ENCODE measurements at places on chromosomes 1 and 21.
A peak's percentile ranks its signal among the peaks of the same experiment; 100 is the strongest.

DNA sequence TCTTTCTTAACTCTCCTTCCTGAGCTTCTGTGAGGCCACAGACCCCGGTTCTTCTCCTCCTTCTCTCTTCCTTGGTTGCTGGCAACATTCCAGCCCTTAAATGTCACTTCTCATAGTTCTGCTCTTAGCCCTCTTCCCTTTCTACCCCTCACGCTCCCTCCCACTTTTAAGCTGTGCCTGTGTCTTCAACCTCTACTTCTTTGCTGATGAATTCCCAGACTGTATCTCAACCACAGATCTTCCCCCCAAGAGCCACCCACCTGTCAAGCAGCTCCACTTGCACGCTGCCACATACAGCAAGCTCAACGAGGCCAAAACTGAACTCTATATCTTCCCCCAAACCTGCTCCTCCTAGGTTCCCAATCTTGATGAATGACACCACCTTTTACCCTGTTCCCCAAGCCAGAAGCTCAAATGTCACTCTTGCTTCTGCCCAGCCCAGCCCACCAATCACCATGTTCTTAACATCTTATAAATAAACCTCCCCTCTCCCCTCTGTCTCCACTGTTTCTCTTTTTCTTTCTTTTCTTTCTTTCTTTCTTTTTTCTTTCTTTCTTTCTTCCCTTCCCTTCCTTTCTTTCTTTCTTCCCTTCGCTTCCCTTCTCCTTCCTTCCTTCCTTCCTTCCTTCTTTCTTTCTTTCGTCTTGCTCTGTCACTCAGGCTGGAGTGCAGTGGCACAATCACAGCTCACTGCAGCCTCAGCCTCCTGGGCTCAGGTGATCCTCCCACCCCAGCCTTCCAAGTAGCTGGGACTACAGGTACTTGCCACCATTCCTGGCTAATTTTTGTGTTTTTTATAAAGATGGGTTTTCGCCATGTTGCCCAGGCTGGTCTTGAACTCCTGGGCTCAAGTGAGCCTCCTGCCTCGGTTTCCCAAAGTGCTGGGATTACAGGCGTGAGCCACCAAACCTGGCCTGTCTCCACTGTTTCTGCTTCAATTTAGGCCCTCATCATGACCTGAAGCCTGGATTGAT lies 19.8 kb upstream of the PTP4A2 start:
- ATAC-seq, result no peak

DNA sequence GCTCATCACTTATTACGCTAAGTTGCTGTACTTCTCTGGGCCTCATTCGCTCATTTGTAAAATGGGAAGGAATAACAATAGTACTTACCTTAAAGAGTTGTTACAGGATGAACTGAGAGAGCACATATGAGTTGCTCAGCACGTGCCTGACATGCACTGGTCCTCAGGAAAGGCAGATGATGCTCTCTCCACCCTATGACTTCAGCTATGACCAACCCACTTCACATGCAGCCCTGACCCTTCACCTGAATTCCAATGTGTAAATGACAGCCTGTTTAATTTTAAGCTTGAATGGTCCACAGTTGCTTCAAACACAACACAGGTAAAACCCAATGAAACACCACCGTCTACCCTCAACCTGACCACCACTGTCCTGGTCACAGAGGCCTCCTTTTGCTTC lies 32.9 kb downstream of the GADD45A start:
- ATAC-seq, result no peak

DNA sequence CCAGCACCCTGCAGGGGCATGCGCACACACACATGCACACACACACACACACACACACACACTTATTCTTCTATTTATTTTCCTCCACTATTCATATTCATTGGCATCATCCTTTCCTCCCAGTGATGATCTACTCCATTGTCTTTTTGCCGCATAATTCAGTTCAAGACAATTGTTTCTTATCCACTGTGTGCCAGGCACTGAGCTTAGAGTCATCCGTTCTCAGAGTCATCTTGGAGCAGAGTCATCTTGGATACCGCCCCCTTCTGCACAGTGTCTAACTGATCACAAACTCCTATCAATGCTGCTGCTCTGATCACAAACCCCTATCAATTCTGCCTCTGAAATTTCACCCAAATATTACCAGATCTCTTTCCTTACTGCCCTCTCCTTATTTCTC lies 102.8 kb upstream of the PROX1 start:
- ATAC-seq, result no peak

GRCh38 chr1:58768971-58769808 lies 14.7 kb downstream of the JUN start:
- peak; percentile 67 for ATAC-seq

DNA sequence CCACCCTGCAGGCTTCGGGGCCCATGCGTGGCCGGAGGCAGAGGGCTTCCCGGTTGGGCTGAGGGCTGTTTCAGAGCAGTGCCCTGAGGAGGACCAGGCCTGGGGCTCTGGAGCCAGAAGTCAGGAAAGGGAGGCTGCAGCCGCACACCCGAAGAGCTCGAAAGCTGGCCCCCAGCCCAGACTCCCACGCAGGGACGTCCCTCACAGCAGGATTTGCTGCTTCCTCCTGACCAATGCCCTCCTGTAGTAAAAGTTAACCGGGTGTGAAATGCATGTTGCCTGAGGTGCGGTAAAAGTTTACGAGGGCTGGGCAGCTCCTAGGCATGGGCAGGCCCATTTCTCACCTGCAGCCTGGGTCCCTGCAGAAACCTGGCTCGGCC lies 101.5 kb upstream of the ARHGEF16 start:
- no peak for ATAC-seq

DNA sequence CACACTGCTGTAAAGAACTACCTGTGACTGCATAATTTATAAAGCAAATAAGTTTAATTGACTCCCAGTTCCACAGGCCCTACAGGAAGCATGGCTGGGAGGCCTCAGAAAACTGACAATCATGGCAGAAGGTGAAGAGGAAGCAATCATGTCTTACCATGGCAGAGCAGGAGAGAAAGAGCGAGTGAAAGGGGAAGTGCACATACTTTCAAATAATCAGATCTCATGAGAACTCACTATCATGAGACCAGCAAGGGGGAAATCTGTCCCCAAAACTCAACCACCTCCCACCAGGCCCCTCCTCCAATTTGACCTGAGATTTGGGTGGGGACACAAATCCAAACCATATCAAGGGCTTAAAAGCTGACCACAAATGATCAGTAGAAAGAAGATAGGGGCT lies 493.2 kb downstream of the PTPRC start:
- no peak for ATAC-seq

DNA sequence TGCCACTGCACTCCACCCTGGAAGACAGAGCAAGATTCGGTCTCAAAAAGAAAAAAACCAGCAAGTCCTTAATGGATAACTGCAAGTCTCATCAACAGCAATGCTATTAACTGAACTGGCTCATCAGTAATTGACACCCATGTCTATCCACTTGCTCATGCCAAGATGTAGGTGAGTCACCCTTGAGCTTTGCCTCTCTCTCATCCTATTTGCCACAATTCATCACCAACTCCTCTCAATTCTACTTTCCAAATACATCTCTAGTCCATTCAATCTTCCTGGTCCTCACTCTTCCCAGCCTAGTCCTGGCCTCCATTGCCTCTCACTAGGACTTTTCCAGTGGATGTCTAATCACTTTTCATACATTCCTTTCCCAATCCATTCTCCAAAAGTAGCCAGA lies 103.7 kb upstream of the PRMT6 start:
- ATAC-seq, result no peak

DNA sequence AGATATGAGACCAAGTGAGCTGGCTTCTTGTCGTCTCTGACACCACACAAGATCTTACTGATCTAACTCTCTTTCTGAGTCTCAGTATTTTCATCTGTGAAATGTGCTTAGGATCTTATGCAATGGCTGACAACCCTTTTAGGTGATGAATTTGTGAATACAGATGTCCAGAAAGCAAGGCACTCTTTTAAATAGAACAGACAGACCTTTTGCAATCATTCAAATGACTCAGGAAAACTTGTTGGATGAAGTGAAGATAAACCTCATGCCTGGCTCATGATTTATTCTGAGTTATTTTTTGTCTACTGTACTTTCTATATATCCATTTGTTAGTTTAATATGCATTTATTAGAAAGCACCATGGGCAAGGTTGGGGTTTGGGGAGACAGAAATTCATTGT lies 411.3 kb downstream of the PTPRU start:
- no peak for ATAC-seq

Data from SK-N-SH treated with all-trans-retinoic acid at 6 μM for 48 hours (cell line).